ENCODE measurements at places on chromosomes 5 and 9.

GRCh38 chr5:53378190-53378589 is 102.2 kb upstream of the FST start:
- DNase-seq: no peak

GRCh38 chr9:85647571-85647970 is 94.2 kb downstream of the AGTPBP1 start:
- no peak for DNase-seq

DNA sequence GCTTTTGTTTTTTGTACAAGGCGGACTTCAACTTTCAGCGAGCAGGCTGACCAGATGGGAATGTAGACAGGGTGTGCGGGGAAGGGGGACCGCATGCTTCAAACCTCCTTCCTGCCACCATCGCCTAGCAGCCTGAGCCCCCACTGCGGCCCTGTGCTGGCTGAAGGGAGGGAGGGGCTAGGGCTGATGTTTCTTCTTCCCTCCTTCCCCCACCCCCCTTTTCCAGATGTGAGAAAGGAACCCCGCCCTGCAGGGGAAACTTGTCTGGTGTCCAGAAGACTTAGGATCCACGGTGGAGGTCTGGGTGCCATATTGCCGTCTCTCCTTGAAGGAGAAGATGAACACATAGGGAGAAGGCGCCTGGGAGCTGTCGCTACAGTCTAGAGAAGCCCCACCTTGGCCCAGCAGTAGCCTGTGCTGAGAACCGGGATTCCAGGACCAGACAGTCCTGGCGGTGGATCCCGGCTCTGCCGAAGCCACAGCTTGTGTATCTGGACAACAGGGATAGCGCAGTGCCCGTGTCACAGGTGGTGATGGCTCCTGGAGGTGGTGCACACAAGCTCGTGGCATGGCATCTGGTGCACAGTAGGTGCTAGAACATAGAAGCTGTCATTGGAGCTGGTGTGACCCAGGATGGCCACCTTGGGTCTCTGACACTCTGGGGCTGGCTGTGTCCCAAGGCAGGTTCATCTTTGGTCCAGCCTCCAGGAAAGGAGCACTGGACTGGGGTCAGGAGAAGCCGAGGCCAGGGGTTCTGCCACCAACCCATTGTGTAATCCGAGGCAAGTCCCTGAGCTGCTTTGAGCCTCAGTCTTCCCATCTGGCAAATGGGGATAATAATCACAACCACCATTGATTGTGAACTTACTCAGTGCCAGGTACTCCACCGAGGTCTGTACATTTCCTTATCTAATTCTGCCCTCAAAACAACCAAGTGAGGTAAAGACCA is 205.6 kb downstream of the C9orf50 start:
- no peak for DNase-seq

DNA sequence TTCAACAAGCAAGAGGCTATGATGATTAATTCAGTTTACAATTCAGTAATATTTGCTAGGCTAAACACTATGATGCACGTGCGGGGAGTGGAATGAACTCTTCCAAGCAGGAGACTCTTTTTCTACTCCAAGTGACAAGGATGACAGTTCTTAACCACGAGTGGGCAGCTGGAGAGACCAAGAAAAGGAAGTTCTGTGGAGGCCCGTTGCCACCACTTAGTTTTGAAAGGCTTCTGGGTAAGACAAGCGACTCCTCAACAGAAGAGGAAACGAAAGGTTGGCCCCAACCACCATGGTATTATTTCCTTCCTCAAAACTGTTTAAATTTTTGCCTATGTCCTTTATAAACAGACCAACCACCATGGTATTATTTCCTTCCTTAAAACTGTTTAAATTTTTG is 2.8 kb downstream of the DCAF12 start:
- no peak for DNase-seq

- DNase-seq: no peak
Observed at GRCh38 chr5:59186623-59187022, 603.7 kb downstream of the RAB3C start.

GRCh38 chr9:136709454-136710109 is 2.8 kb upstream of the DIPK1B start:
- DNase-seq: no peak

- DNase-seq: no peak
Observed at GRCh38 chr5:14608169-14608568, 26.6 kb downstream of the OTULINL start.

DNA sequence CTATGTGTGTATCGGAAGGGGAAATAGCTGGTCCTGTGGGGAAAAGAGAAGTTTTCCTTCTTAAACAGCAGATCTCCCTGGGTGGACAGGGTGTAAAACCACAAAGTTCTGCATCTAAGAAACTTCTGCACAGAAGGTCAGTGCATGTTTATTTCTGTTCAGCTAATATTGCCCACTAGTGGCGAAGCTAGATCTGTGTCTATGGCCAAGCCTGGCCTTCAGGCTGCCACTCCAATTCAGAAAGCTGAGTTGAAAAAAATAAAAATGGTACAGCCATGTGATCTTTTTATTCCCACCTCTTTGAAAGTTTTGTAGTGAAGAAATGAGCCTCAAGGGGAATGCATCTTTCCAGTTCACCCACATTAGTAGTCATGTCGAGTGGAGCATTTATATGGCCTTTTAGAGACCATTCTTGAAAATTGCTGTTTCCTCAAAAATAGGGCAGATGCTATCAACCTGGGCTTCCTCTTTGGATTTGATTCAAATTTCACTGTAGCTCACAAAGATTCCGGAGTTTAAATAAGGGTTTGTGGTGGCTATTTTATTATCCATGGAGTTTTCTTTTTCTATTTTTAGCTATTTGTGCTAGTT is 488.0 kb downstream of the PRELID2 start:
- DNase-seq: no peak

DNA sequence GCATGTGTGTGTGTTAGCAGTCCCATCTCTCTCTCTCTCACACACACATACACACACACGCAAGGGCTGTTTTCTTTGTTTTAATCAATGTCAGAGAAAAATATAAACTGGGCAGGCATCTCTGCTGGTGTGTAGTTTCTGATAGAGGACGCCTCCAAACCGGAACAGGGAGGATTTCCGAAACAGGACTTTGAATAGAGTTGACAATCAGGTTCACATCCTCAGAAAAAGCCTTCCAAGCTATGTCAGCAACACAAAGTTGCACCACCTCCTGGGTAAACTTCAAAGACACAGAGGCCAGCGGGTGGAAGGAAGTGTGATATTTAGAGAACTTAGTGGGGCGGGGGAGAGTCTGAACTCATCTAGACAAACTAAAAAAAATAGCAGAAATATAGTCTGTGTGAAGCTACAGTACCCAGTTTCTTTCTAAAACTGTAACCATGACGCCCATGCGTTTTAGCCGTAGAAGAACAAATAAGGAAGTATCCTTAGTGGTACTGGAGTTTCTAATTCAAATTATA is 1.2 kb downstream of the ST8SIA4 start:
- DNase-seq: no peak

DNA sequence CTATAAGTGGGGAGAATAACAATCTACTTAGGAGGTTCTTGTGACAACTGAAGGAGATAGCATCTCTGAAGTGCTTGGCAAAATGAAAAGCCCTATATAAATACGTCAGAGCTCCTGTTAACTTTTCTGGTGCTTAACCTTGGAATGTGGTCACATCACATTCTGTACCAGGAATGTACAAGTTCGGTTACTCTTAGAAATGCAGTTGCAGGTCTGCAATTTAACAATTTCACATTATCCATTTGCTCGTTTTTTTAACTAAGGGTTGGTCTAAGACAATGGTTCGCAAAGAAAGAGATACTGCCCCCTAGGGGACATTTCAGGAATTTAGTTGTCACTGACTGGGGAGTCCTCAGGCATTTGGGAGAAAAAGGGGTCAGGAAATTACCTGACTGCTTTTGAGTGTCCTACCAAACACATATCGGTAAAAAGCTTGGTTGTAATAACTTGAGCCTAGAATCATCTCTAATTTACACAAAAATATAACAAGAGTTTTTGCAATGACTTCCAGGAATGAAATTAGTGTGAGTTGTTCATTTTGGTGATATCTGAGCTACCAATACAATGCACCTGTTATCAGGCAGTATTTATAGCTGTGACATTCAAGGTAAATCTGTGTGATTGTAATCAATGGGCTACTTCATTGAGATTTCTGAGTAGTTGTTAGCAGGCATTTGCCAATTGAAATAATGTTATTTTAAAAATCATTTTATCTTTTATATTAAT is 5.4 kb upstream of the HBEGF start:
- no peak for DNase-seq

- DNase-seq: no peak
Observed at GRCh38 chr5:139930406-139930805, 112.7 kb downstream of the NRG2 start.

DNA sequence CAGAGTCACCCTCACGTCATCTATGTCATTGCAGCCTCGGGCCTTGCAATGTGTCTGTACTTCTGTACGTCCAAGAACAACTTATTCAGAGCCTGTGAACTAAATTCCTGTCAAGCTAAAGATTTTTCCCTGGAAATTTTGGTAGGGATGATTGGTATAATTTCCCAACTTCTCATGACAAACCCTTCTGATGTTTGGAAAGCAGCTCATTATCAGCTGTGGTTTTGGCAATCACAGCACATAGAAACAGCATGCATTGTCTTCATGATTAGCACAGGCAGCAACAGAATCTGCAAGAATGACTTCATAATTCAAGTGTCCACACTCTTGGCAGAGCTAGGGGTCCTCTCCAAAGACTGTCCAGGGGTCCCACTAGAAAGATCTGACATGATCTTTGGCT is 49.5 kb downstream of the APBA1 start:
- DNase-seq: no peak

- DNase-seq: peak; percentile 75
Observed at GRCh38 chr9:89999534-90000370, 394.9 kb downstream of the GADD45G start.

DNA sequence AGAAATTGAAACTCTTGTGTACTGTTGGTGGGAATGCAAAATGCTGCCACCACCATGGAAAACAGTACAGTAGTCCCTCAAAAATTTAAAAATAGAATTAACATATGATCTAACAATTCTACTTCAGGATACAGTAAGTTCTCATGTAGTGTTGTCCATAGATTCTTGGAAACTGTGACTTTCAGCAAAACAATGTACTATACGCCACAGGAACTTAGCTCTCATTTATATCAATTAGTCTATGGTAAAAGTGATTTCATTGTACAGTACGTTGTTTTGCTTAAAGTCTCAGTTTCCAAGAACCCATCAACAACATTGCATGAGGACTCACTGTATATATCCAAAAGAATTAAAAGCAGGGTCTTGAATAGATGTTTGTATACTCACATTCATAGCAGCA is 233.5 kb upstream of the GAS1 start:
- DNase-seq: no peak

DNA sequence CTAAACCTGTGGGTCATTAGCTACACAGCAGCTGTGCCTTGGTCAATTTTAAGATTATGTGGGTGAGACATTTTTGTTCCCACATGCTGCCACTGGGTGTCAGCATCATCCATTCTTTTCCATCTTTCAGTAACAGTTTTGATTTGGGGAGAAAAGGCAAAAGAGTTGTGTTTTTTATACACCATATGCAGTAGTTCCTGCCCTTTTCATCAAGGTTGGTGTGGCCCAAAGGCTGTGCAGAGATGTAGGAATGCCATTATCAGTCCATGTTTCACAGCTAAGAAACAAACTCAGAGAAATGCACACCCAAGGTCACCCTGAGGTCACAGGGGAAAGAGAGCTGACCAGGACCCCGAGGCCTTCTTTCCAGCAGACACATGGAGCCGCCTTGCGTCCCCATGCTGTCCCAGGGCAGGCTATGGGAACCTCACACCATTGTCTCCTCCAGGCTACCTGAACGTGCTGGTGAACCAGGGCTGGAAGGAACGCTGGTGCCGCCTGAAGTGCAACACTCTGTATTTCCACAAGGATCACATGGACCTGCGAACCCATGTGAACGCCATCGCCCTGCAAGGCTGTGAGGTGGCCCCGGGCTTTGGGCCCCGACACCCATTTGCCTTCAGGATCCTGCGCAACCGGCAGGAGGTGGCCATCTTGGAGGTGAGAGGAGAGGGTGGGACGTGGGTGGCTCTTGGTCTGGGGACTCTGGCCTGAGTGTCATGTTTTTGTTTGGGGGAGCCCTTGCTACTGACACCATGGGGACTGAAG is 27.8 kb upstream of the GRPEL2 start:
- no peak for DNase-seq

DNA sequence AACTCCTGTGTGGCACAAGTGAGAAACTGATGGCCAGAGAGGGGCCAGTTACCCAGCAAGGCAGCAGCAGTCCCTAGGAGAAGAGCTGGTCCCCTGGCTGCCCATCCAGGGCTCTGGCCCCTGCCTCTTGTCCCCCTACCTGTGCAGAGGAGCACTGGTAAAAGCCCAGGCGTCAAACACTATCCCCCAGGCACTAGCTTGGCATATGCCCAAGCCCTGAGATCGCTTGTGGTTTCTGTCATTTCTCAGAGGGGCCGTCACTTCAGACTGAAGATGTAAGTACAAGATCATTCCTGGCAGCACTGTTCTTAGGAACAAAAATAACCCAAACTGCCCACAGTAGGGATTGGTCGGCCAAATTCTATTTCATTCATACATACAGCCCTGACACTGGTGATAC is 53.9 kb downstream of the COL15A1 start:
- no peak for DNase-seq

GRCh38 chr5:124823380-124823779 is 76.9 kb upstream of the ZNF608 start:
- DNase-seq: no peak

GRCh38 chr5:32791536-32792243 is 80.6 kb downstream of the NPR3 start:
- DNase-seq: no peak

DNA sequence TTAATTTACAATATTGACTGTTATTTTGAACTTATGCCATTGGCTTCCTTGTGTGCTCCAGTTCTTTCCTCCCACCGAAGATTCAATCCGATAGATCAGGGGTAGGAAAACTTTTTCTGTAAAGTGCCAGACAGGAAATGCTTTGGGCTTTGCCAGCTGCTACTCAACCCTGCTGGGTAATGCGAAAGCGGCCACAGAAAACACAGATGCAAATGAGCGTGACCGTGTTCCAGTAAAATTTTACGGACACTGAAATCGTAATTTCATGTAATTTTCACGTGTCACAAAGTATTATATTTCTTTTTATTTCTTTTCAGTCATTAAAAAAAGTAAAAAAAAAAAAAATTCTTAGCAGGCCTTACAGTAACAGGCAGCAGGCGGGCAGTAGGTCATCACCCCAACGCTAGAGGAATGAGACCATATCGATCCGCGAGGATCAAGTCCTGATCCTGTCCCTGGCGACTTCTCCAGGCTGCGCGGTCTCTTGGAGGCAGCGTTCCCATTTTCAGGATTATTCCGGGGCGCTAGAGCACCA is 599 bp downstream of the NMRK1 start:
- no peak for DNase-seq

DNA sequence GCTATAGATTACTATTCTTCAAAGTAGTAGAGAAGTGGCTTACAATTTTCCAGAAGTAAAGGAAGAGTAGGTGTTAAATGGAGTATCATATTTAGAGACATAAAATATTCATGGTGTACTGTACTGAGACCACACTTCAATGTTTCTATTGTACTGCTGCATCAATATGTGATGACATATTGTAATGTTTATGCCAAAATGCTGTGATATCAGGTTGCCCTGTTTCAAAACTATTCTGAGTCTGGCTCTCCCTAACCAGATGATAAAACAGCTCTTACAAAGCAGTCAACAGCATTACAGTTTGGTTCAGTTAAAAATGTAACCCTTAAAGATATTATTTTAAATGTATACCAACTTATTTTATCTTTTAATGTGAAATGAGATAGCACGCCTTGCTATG is 30.8 kb upstream of the ACOT12 start:
- no peak for DNase-seq
